DMS153 (cell line): ENCODE measurements at places on chromosomes 11 and 22.

DNA sequence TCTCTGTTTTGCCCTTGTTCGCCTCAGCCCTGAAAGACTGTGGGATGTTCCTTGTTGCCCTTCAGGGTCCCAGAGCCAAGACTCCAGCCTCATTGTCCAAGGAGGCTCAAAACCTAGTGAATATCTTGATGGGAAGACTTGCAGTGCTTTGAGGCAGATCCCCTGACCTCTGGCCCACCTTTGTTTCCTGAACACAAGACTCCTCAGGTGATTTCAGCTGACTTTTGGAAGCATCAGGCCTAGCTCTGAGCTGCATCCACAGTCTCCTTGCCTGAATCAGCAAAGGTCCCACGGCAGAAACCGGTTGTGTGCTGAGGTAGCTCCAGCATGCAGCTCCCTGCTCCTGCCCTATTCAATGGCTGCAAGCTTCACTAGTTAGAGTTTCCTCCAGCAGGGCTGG, 159.3 kb upstream of the B3GAT1 start:
- no peak for DNase-seq

- no peak for DNase-seq
Observed at GRCh38 chr11:119669487-119669886, 59.5 kb downstream of the NECTIN1 start.

DNA sequence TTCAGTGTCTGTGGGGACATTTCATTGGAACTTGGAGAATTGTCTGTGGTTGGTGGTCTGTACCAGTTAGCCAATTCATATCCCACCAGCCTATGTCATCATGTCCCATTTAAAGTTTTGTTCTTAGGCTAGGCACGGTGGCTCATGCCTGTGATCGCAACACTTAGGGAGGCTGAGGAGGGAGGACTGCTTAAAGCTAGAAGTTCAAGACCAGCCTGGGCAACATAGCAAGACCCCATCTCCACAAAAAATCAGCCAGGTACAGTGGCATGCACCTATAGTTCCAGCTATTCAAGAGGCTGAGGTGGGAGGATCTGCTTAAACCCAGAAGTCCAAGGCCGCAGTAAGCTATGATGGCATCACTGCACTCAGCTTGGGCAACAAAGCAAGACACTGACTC, 55.6 kb upstream of the CCND1 start:
- DNase-seq, result no peak

DNA sequence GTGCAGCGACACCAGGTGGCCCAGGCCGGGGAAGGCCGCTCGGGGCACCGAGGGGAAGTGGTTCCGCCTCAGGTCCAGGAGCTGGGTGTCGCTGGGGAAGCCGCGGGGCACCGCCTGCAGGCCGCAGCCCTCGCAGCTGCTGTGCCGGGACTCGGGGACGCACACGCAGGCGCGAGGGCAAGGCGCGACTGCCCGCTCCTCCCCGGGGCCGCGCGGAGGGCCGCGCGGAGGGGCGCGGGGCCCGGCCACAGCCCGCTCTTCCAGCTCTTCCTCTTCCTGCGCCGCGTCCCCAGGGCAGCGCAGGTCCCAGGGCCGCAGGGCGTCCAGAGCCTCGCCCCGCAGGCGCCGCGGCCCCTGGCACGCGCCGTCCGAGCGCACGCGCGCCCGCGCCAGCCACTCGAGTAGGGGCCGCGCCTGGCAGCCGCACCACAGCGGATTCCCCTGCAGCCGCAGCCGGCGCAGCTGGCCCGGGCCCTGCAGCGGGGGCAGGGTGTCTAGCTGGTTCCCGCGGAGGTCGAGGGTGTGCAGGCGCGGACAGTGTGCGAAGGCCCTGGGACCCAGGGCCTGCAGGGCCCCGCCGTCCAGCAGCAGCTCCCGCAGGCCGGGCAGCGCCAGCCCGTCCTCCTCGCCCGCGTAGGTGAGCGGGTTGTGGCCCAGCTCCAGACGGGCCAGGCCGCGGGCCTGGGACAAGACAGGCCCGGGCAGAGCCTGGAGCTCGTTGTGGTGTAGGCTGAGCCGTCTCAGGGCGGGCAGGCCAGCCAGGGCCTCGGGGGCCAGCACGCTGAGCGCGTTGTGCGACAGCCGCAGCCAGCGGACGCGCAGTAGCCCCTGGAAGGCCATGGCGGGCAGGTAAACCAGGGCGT, 2.8 kb downstream of the CHADL start:
- peak; percentile 77 for DNase-seq

DNA sequence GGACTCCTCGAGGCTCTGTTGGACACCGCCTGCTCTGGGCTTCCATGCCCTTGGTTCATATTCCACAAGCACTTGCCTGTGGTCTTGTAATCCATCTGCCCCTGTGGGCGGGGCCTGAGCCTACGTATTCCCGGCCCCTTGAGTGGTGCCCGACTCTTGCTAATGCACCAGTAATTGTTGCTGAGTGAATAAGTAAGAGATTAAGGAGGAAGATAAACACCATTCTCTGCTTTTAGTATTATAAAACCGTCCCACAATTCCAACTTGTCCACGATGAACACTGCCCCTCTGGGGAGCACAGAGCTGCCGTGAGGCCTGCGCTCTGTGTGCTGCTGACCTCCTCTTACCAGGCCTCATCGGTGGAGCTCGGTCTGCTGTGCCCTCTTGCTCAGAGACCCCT, 50.3 kb downstream of the MICAL2 start:
- no peak for DNase-seq

GRCh38 chr22:45413368-45414211, at the start of the genes RIBC2 and SMC1B:
RIBC2 (plus strand) TSS chr22:45413693; CDS start chr22:45413887, 194 bp downstream.
SMC1B (minus strand) TSS chr22:45413599; CDS start chr22:45413567, 32 bp downstream.
- DNase-seq, result peak; percentile 94

- no peak for DNase-seq
Observed at GRCh38 chr11:45076761-45077160, 69.7 kb upstream of the PRDM11 start.

DNA sequence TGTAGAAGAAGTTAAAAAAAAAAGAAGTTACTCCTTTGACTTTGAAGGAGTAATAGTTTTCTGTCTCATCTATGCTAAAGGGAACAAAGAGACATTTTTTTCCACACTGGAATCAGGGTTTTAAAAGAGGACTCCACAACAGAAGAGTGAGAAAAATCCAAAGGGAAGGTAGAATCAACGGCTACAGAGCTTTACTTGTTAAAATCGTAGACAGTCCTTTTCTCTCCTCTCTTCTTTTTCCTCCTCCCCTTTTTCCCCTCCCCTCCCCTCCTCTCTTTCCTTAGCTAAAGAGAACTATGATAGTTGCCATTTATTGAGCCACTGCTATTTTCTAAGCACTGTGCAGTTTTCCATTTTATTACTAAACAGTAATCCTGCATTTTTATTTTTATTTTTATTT, 29.2 kb downstream of the DDIAS start:
- DNase-seq, result no peak

DNA sequence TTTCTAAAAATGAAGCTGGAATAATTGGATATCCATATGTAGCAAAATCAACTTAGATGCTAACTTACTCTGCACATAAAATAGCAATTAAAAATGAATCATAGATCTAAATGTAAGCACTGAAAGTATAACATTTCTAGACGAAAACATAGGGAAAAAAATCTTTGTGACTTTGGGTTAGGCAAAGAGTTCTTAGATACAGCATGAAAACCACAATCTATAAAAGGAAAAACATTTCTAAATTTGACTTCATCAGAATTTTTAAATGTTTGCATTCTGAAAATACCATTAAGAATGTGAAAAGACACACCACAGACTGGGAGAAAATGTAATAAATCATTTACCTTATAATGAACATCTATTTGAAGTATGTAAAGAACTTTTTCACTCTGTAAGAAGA, 128.8 kb downstream of the APIP start:
- no peak for DNase-seq

- no peak for DNase-seq
Observed at GRCh38 chr11:9251311-9251710, 13.8 kb downstream of the DENND5A start.

GRCh38 chr22:50473855-50474671, 772 bp downstream of the SBF1 start:
- no peak for DNase-seq

- no peak for DNase-seq
Observed at GRCh38 chr22:42635531-42635930, 4.9 kb downstream of the ATP5MGL start.

- DNase-seq, result no peak
Observed at GRCh38 chr22:31161386-31161785, 1.4 kb downstream of the RNF185 start.

DNA sequence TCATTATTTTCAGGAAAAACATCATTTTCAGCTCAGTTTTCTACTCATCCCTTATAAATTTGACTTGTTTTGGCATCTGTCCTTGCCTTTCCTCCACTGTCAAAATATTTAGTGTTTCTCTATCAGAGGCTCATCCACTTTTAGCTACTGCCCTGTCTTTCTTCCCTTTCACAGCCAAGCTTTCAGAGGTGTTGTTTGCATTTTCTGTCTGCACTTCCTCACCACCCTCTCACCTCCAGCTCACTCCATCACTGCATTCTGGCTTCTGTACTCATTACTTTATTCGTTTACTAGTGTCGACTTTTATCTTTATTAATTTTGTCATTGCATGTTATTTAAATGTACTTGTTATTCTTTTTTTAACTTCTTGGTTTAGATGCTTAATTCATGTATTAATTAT, 26.7 kb upstream of the NNMT start:
- DNase-seq, result no peak

DNA sequence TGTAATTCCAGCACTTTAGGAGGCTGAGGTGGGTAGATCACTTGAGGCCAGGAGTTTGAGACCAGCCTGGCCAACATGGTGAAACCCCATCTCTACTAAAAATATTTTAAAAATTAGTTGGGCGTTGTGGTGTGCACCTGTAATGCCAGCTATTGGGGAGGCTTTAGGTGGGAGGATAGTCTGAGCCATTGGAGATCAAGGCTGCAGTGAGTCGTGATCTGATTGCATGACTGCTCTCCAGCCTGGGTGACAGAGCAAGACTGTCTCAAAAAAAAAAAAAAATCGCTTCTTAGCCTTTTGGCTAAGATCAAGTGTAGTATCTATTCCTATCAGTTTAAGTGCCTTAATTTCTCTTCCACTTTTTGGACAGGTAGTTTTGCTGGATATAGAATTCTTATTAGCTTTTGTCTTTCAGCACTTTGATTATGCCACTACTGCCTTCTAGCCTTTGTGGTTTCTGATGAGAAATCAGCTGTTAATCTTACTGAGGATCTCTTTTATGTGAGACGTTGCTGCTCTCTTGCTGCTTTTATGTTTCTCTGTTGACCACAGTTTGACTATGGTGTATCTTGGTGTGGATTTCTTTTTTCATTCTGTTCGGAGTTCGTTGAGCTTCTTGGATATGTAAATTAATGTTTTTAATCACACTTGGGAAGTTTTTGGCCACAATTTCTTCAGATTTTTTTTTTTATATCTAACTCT, 24.7 kb downstream of the CHEK1 start:
- DNase-seq, result no peak

DNA sequence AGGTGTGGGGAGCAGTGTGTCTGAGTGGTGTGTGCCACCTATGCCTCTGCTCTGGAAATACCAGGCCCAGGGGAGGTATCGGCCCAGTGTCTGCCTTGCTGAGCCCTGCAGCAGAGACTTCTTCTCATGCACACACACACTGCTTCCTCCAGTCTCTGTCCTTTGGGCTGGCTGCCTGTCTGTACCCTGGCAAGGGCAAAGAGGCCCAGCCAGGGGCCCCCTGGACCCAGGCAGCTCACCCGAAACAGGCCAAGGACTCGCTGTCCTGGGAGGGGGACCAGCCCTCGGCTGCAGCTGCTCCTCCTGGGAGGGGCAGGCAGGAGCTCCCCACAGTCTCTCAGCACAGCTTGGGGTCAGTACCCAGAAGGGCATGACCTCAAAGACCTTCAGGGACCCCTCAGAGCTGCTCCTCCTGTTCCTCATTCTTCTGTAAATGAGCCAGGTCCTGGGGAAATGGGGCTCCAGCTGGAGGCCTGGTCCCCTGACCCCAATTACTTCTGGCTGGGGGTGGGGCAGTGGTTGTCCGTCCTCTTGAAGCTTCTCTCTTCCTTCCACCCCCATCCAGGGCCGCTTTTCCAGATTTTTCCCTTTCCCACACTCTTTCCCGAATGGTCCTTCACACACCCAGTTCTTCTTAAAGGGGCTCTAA, 24.5 kb upstream of the ALX4 start:
- DNase-seq, result no peak

- DNase-seq, result no peak
Observed at GRCh38 chr11:66287211-66287888, 1.6 kb downstream of the YIF1A start.

DNA sequence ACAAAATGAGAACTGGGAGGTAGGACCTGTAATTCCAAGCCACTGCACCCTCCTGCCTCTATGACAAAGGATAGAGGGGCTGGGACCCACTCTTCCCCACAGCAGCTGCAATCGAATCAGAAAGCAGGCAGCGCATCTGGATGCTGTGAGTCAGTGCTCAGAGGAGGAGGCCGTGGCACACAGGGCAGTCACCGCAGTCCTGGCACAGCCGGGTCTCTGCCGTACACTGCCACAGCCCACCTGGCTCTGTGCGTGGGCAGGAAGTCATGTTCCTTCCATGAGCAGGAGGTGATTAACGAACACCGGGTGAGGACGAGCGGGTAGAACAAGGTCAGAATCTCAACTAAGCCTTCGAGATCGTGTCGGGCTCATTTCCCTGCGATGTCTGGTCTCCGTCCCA, 30.2 kb upstream of the PPFIA1 start:
- DNase-seq, result no peak

DNA sequence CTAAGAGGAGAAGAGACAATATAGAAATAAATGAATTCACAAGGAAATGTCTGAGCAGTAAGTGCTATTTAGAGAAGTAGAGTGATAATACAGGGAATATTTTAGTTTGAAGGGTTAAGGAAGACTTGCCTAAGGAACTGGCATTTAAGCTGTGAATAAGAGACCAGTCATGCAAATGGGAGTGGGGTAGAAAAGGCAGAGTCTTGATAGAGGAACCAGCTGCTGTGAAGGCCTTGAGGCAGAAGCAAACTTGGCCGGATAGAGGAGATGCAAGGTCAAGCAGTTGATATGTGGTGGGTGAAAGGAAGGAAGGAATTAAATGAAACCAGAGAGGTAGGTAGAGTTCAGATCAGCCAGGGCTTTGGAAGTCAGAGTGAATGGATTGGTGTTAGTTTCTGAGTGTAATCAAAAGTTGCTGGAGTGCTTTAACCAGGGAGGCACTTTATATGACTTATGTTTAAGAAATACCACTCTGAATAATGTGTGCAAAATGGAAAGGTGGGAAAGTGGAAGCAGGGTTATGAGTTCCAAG, 198.4 kb upstream of the SESN3 start:
- no peak for DNase-seq

- no peak for DNase-seq
Observed at GRCh38 chr11:70209391-70209912, 6.4 kb downstream of the FADD start.

DNA sequence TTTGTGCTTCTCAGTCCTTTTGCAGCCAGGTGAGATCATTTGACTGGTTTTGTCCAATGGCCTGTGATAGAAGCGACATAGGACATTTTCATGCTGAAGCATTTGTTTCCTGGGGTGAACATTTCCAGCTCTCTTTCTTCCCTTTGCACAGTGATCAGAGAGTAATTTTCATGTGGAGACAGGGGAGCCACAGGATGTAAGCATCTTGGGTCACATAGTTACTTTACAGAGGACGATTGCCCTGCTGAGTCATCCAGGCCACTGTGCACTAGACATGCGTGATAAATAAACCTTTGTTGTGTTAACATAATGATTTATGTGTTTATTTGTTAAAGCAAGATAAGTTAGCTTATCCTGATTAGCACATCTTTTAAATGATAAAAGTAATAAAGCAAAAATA, 263.5 kb upstream of the CCDC179 start:
- DNase-seq, result peak; percentile 50
